Activated CD8-positive, alpha-beta memory T cell treated with anti-CD3 and anti-CD28 coated beads for 24 hours (primary cell): ENCODE measurements at places on chromosomes 5 and 9.

GRCh38 chr5:34699155-34700077, 43.3 kb downstream of the RAI14 start:
- DNase-seq = no peak

GRCh38 chr9:91751922-91752321, 198.1 kb downstream of the ROR2 start:
- no peak for DNase-seq

GRCh38 chr5:114948986-114949621, 220.6 kb downstream of the TRIM36 start:
- DNase-seq = no peak

- no peak for DNase-seq
Observed at GRCh38 chr9:17236147-17236546, 101.3 kb downstream of the CNTLN start.

DNA sequence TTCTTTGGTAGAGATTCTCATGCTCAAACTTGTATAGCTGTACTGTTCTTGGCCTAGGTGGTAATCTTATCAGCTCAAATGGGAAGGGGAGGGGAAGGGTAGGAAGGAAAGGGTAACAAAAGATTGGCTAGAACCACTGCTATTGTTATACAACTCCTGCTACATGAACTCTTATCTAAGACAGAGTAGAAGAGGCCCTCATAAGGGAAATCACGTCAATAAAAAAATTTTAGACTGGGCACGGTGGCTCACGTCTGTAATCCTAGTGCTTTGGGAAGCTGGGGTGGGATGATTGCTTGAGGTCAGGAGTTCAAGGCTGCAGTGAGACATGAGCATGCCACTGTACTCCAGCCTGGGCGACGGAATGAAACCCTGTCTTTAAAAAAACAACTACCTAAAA, 15.9 kb downstream of the STOM start:
- no peak for DNase-seq

GRCh38 chr5:102959055-102959454, 160.9 kb downstream of the GIN1 start:
- DNase-seq = no peak

DNA sequence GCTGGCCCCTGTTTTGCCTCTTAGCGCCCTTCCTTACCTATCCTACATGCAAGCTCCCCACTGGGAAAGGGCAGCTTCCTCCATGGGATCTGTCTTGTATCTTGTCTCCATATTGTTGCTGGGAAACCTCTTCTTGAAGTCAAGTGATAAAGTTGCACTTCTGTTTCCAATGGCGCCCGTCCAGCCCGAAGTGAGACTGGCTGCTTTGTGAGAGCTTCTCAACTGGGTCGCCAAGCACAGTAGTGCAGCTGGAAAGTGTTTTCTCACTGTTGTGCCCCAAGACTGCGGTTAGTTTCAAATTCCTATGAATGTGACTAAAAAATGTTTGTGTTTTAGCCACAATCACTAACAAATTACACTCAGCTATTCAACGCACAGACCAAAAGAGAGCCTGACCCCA, 506.6 kb upstream of the MPDZ start:
- no peak for DNase-seq

- DNase-seq = peak; percentile 93
Observed at GRCh38 chr9:124774129-124774978, 2.6 kb upstream of the OLFML2A start.

DNA sequence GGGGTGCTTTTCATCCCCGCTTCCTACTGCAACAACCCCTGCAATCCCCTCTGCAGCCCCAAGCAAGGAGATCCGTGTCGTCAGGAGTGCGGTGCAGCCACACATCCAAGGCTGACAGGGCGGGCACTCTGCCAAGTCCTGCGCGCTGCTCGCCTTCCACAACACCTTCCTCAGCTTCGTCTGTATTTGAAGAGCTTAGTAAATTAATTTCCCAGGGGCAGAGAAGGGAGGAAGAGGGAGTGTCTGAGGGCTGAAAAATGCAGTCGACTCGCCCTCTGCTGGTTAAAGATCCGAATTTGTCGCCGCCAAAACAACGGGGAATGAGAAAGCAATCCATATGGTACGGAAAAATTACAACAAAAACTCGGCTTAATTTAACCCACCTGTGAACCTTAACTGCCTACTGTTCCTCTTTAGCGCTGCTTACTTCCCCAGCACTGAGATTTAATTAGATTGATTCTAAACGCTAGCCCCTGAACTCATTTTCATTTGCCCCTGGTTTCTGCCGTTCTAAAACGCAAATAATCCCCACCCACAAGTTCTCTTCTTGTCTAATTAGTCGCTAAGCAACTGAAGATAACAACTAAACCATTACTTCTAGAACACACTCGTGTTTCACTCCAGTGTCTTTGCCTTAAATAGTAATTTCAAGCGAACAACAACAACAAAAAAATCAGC, 10.9 kb upstream of the PCDHB1 start:
- DNase-seq = no peak

GRCh38 chr9:120714088-120714845, at the start of gene MEGF9:
Gene MEGF9, minus strand, starts transcription at chr9:120714470. Its CDS starts 112 bp downstream, at chr9:120714358.
- peak; percentile 98 for DNase-seq

GRCh38 chr9:4226331-4227250, 73.3 kb downstream of the GLIS3 start:
- no peak for DNase-seq

GRCh38 chr9:112037281-112038016, 137.6 kb downstream of the SUSD1 start:
- DNase-seq = peak; percentile 73

- no peak for DNase-seq
Observed at GRCh38 chr9:115373000-115373709, 255.2 kb upstream of the TNC start.

DNA sequence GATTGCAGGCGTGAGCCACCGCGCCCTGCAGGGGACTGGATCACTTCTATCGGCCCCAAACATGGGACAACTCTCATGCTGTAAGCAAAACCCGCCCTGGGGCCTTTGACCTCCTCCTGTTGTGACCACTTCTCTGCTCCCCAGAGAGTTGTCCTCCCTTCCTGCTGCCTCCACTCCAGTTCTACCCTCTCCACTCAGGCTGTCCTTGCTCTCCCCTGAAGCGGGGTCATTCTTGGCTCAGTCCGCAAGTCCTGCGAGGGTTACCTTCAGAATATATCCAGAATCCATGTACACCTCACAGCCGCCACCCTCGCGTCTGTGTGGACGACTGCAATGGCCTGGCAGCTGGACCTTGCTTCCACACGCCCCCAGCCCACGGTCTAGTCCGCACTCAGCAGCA, 273.7 kb downstream of the PBX3 start:
- no peak for DNase-seq
